ENCODE measurements at places on chromosomes 3 and 15.

DNA sequence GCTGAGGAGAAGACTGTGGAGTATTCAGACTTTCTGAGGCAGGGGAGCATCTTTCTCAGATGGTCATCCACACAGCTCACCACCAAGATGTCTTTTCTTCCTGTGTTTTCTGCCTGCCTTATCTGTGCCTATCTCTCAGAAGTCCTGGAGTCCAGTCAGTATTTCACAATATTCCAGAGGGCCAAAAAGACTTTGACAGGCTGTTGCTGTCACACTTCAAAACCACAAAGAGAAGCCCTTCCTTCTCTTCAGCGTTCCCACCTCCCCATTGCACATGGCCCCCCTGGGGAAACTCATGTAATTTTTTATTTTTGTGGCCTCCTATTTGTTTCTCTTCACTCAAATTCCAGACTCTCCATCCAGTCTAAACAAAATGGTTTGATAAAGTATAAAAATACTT is 585.2 kb downstream of the EPHA3 start:
- no peak for DNase-seq

DNA sequence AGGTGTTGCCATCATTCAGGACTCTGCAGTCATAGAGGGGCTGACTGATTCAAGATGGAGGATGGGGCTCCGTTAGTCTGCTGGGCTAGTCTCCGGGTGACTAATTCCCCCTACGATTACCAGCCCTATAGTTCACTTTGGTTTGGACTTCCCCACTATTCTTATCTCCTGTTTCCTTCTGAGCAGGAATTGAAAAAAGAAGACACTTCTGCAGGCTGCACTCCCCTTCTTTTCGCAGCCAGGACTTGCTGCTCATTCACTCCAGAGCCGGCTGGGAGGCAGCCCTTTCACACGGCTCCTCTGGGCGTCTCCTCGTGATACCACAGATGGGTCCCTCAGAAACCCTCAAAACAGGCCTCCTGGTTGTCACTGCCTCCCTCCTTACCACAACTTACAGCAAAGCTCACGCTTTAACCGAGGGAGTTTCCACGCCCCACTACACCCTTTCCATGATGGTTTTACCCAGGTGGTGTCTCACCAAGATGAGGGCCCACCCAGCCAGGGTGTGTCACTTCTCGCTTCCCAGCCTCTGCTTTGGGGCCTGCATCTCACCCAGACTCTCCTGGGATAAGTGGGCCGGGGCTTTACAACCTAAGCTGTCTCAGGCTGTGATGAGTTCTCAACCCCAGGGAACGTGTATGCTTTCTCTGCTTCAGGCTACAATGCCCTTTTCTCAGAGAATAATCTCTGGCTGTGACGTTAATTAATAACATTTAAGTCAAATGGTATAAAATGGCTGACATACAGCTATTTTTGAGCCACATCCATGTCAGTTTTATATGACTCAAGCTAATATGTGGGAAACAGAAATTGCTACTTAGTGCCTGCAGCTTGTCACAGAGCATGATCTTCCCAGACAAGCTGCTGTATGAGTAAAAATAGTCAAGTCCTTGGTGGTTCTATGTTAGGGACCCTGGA is 11.9 kb downstream of the CX3CR1 start:
- no peak for DNase-seq

DNA sequence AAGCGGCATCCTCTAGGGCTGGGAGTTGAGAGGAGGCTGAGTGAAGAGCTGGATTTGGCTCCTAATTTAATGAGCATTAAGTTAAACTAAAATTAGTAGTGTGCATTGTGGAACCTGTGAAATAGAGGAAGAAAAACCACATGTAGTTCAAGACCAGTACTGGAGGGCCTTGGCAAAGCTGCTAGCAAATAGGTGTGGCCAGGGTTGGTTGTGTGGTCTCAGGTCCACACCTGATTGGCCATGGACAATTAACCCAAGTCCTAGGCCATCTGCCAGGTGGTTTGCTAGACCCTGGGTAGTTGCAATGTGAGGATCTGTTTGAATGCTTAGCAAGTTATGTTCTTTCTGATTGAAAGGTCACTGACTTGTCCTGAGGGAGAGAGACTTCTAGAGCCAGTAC is 275.5 kb downstream of the PDCD6IP start:
- DNase-seq: no peak

- DNase-seq: peak; percentile 60
These were observed 172.7 kb upstream of the CTNNB1 start for GRCh38 chr3:41026394-41027177.

DNA sequence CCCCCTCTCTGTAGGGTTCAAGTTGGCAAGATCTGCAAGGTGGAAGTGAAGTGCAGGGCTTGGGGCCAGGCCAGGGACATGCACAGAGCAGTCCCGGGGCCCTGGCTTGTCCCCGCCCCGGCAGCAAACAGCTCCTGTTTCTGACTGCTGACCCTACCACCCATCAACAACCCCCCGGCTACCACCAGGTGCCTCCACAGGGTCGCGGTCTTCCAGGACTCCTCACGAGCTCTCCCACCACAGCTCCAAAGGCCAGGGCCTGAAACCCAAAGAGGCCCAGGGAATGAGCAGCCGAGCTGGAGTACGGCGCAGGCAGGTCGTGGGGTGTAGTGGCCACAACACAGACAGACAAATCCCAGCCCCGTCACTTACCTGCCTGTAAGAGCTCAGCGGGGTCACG is 121.3 kb upstream of the SMAD3 start:
- DNase-seq: no peak

DNA sequence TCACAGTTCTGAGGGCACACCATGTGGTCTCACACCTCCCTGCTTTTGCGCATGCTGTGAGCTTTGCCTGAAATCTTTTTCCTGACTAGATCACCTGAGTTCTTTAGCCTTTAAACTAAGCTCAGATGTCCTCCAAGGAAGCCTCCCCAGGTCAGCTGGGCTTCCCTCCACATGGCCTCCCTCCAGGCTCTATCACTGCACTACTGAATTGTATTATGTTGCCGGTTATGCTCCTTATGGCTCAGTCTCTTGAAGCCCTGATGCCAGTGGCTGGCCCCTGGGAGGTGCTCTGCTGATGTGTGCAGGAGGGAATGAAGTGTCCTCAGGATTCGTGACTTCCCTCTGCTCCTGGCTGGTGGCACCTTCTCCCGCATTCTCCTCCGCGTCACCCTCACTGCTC is 93.3 kb upstream of the BLM start:
- DNase-seq: no peak

DNA sequence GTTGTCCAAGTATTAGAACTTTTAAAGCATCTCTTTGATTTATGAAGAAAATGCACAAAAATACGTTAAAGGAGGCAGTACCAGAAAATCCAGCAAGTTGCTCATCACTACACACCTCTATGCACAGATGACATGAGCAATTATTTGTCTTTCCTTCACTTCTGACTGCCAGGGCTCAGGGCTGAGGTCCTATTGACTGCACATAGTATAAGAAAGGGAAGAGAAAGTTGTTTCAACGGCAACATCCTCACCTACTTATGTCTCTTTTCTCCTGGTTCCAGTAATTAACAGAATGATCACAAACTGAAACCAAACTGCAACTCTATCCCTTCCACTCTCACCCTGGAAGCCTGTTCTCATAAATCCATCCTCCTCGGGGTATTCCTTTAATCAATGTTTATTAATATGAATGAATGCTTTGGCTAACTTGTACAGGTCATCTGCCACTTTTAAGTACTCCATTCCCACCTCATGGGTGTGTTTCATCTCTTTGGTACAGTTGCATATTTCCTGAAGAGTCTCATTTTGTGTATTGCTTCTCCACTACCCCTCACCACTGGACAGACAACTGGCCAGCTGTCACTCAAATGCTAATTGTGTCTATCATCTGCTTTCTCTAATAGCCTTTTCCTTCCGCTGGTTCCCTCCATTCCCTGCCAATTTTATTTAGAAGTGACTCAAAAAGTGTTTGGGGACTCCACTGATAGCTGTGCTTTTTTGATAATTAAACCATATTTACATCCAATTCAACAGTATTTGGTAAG is 34.5 kb downstream of the RAB27A start:
- DNase-seq: no peak

GRCh38 chr3:36729204-36730056 is 34.9 kb downstream of the DCLK3 start:
- DNase-seq: peak; percentile 41

GRCh38 chr3:11570789-11571495 is 72.8 kb downstream of the VGLL4 start:
- DNase-seq: no peak

Data from non-pigmented ciliary epithelial cell (primary cell).